ENCODE measurements at places on chromosomes 13 and 19.

DNA sequence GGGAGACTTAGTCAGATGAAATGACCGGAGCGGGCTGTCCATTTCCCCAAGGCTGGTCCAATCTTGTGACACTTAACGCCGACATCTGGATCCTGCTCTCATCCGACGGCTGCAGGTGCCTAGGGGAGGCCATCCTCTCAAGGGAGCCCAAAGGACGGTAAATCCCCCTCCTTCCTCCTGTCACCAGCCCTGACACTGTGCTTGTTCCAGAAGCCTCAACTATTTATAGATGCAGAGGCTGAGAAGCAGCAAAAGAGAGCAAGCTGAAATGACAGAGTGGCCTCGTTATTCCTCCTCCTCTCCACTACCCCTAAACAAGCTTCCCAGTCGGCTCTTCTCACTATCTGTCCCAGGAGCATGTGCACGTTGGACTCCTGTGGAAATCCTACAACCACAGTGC lies 533.7 kb downstream of the LIG4 start:
- DNase-seq = no peak

DNA sequence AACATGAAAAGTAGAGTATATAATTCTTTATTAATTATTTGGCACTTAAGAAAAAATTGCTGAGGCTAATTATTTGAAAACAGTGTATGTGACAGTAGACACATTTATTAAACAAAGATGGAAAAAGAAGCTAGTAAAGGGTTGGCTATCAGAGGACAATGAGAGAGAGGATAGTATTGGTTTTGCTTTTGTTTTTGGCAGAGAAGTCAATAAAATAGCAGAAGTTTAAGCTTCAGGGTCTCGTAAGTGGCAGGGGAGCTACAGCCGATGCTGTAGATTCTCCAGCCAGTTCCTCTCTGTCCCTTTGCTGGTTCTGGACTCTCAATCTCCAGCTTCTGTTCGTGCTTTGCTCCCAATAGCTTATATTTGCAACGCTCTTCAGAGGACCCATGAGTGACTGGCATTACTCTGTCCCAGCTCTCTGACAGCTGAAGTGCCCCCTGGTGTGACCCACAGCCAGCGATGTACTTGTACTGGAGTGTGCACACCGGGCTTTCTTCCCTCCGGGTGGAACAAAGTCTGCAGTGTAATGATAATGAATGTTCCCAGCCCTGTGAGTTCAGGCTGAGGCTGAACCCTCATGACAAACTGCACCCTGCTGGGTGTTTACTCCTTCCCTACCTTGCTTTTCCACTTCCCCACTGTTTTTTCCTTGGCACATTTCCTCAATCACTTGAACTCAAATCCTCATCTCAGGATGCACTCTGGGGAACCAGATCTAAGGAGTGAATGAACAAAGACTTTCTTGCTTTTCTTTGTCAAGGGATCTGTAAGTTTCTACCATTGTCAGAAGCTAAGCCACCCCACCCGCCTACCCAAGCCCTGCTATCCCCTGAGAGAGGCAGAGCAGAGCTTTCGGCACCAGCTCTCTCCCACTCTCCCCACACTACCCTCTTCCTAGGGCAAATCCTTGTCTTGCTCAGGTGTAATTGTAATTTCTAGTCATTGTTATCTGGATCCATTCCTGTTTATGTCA lies 254.8 kb downstream of the LHFPL6 start:
- DNase-seq = no peak

GRCh38 chr19:30802424-30803013 lies 430.3 kb downstream of the ZNF536 start:
- DNase-seq = no peak

DNA sequence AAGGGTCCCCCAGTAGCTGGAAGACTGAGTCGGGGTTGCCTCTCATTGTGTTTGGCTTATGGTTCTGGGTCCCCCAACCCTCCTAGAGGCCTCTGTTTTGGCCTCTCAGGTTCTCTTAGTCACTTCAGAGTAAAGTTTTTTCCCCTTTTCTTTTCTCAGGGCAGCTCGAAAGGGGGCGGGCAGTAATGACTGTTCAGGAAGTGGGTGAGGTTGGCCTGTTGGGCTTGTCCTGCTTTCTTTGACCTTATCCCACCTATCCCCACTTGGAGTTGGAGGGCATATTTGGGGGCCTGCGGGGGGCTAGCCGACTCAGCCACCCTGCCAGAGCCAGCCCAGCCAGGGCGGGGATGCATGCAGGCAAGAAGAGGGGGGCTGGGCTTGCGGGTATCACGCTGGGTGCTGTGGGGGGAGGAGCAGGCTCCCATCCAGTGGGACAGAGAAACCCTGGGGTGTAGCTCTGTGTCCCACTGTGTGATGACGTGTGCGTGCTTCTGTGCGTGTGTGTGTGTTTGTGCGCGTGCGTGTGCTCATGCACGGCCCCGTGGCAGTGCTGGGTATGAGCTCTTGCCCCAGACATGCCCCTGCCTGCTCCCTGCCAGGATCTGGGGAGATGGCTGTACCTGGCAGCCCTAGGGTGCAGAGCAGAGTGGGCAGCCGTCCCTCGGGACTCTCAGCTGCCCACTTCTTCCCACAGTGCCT lies 1.4 kb downstream of the CIC start:
- DNase-seq = peak; percentile 84

DNA sequence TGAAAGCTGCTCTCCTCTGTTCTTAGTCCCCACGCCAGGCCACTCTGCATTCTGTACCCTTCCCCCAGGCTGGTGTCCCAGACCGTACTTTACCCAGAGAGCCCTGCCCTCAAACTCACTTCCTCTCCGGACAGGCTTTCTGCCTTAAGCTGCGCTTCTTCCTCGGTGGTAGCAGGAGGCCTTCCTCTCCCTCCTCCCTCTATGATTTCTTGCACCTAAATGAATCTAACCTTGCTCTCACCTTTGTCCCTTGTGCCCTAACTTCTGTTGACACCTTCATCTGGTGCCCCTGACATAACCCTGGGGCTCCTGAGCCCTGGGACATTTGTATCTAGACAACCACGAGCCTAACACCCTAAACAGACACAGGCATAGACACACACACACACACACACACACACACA lies 29.6 kb upstream of the CEACAM21 start:
- DNase-seq = no peak

- DNase-seq = no peak
Observed at GRCh38 chr13:104315606-104316005, 1249.4 kb upstream of the SLC10A2 start.

DNA sequence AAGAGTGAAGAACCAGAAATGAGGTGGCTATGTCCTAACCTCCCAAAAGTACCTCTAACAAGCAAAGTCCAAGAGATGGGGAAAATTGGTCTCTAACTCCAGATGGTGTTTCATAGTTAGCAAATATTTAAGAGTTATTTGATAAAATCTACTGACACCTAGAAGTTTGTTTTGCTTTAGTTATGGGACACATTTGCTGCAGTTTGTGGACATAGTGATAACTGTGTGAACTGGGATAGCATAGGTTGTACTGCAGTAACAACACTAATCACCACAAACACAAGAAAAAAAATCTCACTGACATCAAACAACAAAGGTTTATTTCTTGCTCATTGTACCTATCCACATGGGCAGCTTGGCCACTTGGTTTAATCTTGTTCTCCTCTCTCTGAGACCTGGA lies 965.0 kb upstream of the SPRY2 start:
- no peak for DNase-seq

GRCh38 chr19:12994701-12995595 lies at the start of gene NFIX:
Gene NFIX (plus strand): TSS chr19:12995475. CDS start chr19:12995838, 363 bp downstream.
- no peak for DNase-seq

DNA sequence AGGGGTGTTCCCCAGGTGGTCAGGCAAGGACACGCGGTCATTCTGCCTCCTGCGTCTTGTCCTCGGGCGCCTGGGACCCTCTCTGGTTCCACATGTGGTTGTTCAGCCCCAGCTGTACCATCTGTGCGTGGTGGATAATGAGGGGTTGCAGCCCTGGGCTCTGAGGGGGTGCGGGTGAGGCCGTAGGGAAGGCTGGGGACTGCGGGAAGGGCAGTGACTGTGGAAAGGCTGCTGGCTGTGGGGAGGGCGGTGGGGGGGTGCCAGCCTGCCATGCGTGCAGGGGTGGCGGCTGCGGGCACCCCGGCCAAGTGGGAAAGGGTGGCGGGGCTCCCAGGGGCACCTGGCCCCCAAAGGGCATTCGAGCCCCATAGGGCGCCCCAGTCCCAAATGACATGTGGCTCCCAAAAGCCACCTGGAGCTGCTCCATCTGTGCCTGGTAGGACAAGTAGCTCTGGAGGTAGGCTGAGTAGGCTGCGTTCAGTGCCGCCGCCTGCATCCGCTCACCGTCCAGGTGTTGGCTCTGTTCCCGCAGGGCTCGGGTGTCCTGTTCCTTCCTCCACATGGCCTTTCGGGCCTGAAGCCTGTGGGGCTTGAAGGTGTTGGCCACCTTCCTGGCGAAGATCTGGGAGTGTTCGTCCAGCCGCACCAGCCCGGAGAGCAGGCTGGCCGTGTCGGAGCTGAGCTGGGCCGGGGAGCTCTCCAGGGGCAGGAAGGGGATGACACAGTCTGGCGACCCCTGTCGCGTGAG lies 15.1 kb downstream of the TICAM1 start:
- no peak for DNase-seq

GRCh38 chr13:102897371-102898138 lies 51.7 kb downstream of the ERCC5 start:
- DNase-seq = no peak

DNA sequence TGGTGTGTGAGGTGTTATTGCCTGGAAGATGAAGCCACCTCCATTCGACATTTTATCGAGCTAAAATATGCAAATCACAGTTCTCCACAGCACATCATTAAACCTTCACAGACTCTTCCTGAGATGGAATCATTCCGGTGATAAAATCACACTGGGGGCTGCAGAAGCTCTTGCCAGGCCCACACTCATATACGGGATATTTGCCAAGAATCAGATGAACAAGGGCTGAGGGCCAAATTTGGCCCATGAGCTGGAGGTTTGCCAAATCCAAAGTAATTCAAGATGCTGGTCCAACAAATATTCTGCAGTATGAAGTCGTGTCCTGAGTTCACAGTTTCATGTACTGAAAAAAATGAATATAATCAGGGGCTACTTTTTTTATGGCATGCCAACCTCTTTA lies 16.7 kb upstream of the RXFP2 start:
- DNase-seq = no peak

- DNase-seq = no peak
Observed at GRCh38 chr13:80559944-80560343, 219.0 kb upstream of the SPRY2 start.

- DNase-seq = no peak
Observed at GRCh38 chr13:80132741-80133601, 208.0 kb downstream of the SPRY2 start.

GRCh38 chr19:45924891-45925447 lies 10.4 kb upstream of the NANOS2 start:
- DNase-seq = no peak

DNA sequence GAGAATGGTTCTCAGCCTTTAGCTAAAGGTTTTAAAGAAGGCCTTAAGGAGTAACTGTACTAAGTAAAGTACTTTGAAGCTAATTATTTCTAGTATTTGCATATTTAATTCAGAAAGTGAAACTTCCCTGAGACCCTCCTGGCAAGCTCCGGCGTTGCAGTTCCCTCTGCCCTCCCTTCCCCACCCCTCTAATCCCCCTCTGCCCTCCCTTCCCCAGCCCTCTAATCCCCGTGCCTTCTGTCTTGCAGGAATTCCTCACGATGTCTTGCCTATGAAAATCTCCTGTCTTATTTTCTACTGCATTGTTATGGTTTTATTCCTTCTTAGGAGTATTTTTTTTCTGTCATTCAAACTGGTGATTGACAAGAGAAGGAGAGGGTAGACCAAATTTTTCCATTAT lies 236.9 kb downstream of the COL4A1 start:
- no peak for DNase-seq

DNA sequence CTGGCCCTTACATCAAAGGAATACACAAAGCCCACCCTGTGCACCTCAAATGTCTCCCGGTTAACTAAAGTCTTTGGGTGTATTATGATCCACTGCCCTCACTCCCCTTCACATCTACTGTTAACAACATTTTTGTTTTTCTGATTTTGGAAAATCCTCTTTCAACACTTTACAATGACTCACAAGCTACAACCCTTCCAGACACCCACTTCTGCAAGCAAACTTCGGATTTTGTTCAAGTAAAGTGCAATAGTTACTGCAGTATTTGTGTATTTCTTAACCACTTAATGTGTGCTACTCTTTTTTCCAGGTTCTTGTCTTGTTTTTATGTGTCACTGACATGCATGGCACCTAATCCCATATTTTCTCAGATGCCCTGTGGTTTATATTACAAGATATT lies 101.1 kb downstream of the EDNRB start:
- DNase-seq = no peak

- DNase-seq = no peak
Observed at GRCh38 chr19:58498316-58499020, 13.3 kb downstream of the SLC27A5 start.

All from activated naive CD4-positive, alpha-beta T cell treated with anti-CD3 and anti-CD28 coated beads, Interleukin-2, amount 50 U/mL, for 72 hours (primary cell).